ENCODE measurements at places on chromosomes 12 and 14.
A peak's percentile ranks its signal among the peaks of the same experiment; 100 is the strongest.

DNA sequence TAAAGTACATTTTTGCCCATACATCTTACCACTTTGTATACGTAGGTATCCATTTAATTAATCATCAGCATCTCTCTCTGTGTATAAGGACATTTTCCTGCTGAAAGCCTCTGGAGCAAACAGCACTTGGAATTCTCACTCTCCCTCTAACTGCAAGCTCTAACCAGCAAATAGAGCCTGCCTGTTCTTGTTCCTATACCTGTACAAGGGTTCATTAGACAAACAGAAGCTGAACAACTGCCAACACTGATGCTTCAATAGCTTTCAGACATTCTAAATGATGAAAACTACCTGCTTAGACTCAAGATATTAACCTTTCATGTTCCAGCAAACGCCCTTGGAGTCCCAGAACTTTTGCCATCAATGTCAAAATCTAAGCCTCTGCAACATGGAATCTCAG, 98.0 kb downstream of the KCNH5 start:
- no peak for DNase-seq

DNA sequence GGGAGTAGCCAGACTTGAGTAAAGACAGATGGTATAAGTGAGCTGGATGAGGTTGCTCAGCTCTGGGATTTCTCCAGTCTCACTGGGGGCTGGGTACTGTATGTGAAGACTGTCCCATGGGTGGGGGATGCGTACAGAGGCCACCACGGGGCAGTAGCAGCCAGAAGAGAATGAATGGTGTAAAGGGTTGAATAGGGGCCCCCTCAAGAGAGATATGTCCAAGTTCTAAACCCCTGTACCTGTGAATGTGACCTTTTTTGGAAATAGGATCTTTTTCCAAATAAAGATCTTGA, 21.8 kb upstream of the BCDIN3D start:
- no peak for DNase-seq

DNA sequence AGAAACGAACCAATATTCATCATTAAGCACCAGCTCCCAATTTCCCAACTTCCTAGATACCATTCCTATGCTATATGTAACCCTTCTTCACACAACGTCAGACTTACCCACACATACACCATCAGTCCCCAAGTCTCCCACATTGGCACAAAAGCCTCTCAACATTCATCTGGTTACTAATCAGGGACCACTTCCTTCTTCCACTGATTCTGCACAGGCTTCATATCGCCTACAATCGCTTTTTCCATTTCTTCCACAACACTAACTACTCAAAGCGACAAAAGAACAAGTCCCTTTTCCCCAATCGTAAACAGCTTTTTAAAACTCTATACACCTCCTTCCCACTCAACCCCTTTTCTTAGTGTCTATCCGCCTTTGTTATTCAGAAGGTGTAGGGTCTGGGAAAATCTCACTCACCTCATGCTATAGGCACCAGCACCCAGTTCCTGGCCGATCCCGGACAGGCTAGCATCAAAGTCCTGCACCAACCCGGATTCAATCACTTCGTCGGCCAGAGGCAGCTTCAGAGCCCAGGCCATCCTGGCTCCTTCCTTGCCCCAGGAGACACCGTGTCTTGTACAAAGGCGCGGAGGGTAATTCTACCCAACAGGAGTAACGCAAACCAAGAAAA, 936 bp downstream of the TFCP2 start:
- DNase-seq, result no peak

- DNase-seq, result no peak
Observed at GRCh38 chr12:97595426-97595831, 132.8 kb downstream of the RMST start.

DNA sequence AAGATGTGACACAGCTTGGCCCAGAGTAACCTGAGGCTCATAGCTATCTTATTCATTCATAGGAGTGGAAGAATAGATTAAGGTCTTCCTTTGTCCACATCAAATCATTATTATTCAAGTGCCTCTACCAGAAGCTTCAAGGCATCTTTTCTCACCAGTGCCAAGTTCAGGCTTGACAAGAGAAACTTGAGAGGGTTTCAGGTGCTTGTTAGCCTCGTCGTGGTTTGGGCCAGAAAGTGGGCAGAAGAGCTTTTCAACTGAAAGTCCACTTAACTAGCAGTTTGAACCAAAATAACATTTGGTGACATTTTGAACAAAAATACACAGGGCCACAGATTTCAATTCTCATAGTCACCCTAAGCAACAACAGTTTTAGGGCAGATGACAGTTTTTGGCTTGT, 1184.2 kb downstream of the FLRT2 start:
- DNase-seq, result no peak

- no peak for DNase-seq
Observed at GRCh38 chr12:92020983-92021665, 124.5 kb downstream of the BTG1 start.

GRCh38 chr14:61518403-61518802, 176.9 kb upstream of the HIF1A start:
- DNase-seq, result no peak

DNA sequence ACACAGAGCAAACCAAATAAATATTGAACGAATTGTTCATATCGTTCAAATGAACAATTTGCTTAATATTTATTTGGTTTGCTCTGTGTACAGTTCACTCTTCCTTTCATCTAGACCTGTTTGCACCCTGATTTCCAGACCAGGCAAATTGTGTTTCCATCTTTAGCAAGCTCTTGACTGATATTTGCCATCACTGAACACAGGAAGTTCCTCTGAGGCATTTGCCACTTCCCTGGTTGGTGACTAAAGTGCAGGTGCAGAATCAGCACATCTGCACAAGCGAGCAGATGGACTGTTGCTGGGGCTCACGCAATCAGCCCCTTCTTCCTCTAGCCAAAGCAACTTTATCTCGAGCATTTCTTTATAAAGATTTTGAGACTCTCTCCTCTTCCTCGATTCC, 112.9 kb downstream of the DAAM1 start:
- no peak for DNase-seq

DNA sequence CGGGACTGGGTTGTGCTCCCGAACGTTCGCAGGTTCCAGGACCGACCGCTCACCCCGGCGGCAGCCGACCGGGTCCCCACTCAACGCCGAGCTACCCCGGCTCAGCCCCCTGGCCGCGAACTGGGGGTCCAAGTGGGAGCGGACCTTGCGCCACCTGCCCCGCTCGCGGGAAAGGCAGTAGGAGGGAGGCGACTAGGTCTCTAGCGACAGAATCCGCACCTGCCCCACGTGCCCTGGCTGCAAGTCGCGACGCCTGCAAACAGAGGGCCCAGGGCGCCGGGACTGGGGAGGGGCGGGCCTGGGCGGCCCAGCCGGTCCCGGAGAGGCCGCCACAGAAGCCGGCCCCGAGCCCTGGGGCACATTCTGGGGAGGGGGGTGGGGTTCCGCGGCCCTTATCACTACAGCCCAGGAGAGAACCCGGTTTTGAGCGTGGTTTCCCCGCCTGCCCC, 239.2 kb upstream of the CPNE8 start:
- no peak for DNase-seq

- no peak for DNase-seq
Observed at GRCh38 chr14:75299059-75299458, 20.4 kb downstream of the FOS start.

- no peak for DNase-seq
Observed at GRCh38 chr12:52311285-52311648, 9.9 kb downstream of the KRT83 start.

DNA sequence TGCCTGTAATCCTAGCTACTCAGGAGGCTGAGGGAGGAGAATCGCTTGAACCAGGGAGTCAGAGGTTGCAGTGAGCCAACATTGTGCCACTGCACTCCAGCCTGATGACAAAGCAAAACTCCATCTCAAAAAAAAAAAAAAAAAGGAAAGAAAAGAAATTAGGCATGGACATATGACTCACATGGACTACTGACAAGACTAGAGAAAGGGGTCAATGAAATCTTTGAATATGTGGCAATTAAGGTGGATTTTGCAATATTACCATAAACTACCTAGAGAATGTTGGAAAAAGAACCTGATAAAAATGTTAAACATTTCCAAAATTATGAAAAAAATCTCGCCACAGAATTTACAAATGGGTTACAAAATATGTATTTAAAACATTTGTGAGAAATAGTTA, 873.6 kb downstream of the C12orf50 start:
- DNase-seq, result no peak

- DNase-seq, result no peak
Observed at GRCh38 chr12:24661657-24662096, 287.2 kb downstream of the BCAT1 start.

DNA sequence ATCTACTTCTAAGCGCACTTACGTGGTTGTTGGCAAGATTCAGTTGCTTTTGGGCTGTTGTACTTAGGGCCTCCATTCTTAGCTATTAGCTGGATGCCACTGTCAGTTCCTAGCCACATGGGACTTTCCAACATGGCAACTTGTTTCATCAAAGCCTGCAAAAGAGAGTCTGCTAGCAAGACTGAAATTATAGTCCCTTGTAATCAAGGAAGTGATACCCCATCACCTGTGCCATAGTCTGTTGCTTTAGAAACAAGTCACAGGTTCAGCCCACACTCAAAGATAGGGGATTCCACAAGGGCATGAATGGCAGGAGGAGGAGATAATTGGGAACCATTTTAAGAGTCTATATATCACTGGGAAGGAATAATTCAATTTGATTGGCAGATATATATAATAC, 27.1 kb upstream of the SLC17A8 start:
- DNase-seq, result no peak

DNA sequence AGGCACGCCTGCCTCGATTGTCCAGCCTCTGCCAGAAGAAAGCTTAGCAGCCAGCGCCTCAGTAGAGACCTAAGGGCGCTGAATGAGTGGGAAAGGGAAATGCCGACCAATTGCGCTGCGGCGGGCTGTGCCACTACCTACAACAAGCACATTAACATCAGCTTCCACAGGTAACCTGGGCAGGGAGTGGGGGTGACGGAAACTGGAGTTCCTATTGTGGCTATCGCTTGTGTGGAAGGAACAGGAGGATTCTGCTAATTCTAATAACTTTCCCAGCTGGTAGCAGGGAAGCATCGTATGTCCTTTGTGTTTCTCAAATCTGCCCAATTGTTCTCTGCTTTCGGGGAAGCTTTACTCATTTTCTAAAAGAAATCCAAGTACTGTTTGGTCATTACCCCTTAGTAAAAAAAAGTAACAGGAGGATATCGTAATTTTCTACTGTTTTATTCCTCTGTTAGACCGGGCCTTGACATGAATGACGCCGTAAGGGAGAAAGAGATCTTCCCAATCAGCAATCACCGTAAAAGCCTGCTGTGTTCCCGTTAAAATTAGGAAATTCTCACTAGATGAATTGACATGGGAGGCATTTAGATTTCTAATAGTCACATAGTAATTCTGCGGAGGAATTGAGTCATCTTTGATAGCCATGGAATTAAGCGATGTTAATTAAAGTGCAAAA, 449 bp downstream of the THAP2 start:
- no peak for DNase-seq

DNA sequence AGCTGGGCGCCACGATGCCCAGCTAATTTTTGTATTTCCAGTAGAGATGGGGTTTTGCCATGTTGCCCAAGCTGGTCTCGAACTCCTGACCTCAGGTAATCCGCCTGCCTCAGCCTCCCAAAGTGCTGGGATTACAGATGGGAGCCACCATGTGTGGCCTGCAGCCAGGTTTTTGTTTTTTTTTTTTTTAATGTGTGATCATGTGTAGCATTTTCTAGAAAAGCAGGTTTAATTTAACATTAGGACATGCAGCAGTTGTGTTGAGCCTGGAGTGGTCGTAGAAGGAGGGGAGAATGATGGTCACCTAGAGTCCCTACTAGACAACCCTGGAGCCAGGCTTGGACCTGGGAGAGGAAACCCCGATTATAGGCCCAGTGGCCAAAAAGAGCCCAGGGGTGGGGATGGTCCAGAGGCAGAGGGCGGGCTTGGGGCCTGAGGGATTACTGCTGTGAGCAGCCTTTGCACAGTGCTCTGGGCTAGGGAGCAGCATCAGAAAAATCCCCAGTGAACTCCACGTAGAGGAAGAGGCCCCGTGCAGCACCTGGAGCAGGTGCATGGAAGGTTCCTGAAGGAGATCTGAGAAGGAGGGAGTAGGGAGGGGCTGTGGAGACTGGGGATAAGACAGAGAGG, 13.6 kb downstream of the DLK1 start:
- DNase-seq, result no peak

DNA sequence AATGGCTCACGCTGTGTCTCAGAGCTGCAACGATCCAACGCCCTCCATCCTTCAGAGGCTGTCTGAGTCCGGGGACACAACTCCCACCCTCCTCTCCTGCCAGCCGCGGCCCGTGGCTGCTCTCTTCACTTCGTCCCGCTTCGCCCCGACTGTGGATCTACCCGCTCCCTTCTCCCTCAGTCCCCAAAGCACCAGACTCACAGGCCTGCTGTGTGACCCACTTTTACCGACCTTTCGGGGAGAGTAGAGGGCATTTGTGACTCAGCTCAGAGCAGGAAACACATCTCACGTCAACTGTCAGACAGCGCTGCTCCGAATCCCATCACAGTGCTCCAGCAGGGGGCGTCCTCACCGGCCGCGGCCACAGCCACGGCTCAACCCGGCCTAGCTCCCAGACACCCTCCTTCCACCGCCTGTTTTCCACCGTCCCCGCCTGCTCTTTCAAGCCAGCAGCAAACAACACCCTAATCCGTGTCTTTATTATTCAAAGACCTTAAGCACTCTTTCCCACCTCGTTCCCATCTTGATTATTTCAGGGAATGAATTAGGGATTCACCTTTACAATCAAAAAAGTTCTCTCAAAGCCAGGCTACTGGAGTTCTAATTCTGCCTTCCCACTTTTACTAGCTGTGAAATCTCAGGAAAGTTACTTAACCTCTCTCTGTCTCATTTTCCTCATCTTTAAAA, 5.0 kb upstream of the AQP2 start:
- DNase-seq, result peak; percentile 67

- no peak for DNase-seq
Observed at GRCh38 chr14:104746934-104747481, 5.9 kb upstream of the SIVA1 start.

DNA sequence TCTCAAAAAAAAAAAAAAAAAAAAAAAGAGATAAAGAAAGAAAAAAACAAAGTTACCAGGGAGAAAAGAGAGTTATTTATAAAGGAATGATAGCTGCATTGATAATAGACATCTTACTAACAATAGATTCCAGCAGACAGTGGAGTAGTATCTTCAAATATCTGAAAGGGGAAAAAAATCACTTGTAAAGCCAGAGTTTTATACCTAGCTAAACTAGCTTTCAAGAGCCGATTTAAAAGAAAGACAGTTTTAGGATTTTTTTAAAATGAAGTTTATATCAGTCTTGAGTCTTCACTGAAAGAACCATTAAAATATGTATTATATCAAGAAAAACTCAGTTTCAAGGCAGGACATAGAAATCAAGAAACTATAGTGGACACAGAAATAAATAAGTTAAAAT, 262.4 kb downstream of the ZFP36L1 start:
- no peak for DNase-seq

DNA sequence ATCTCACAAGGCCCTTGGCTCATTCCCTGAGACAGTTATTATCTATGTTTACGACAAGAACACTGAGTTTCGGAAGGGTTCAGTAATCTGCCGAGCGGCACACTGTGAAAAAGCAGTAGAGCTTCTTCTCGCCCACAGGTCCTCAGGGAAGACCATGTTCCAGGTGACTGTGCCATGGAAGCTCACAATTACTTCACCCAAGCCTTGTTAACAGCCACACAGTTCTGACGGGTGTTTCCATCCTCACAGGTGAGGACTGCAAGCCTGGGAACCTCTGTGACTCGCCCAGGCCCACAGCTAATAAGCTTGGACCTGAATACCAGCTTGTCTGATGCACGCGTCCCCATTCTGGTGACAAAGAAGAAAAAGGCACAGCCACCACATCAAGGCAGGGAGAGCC, 15.4 kb downstream of the SETD3 start:
- no peak for DNase-seq

- DNase-seq, result peak; percentile 41
Observed at GRCh38 chr14:49058511-49058910, 527.7 kb downstream of the RPS29 start.
